ENCODE measurements at places on chromosomes 7 and 10. TPM values are rescaled to one million over a fixed set of nuclear protein-coding genes. Genes with fewer than 3 reads are reported as not detected.

DNA sequence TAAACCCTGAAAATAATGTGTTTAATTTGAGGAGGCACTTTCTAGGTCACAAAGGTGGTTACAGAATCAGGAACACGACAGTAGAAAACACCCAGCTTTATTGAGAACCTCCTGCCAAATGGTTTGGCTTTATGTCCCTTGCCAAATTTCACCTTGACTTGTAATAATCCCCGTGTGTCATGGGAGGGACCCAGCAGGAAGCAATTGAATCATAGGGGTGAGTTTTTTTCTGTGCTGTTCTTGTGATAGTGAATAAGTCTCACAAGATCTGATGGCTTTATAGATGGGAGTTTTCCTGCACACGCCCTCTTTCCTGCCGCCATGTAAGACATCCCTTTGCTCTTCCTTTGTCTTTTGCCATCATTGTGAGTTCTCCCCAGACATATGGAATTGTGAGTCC, 193.8 kb upstream of the KLF6 start:
- no peak for DNase-seq

- peak; percentile 56 for DNase-seq
Observed at GRCh38 chr7:55124989-55125875, 106.4 kb downstream of the EGFR start.

The DDIT4 gene
- total RNA-seq, result 54.2 TPM

DNA sequence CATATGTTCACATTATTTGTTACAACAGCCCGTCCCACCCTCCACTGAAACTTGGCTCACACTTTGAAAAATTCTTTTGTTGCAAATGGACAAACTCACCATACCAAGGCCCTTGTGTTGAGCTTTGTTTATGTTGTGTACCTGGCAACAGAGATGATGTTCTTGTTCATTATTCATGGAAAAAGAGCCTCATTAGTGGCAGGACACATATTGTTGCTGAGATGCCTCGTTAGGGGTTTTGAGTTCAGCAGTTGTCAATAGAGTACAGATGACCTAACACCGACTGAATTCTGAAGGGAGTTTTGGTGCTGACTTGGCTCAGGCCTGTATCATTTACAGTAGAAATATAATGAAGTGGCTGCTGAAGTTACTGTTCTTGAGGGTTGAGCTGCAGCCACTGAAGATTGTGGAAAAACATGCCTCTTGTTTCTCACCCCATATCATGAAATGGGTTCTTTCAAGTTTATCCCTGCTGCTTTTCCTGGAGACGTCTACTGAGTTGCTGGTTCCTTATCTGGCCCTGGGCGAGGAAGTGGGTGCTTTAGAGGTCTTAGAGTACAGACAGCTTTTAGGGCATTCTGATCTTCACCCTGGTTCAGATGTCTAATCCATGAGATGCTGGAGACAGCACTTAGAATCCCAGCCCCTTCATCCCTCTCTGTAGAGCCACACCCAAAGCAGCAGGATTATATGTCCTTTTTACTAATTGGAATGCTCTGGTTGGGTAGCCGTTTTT, 149.7 kb downstream of the WNT2 start:
- no peak for DNase-seq

The OR6V1 gene
- total RNA-seq, result not detected

The BMPER gene
- 2.4 TPM for total RNA-seq

DNA sequence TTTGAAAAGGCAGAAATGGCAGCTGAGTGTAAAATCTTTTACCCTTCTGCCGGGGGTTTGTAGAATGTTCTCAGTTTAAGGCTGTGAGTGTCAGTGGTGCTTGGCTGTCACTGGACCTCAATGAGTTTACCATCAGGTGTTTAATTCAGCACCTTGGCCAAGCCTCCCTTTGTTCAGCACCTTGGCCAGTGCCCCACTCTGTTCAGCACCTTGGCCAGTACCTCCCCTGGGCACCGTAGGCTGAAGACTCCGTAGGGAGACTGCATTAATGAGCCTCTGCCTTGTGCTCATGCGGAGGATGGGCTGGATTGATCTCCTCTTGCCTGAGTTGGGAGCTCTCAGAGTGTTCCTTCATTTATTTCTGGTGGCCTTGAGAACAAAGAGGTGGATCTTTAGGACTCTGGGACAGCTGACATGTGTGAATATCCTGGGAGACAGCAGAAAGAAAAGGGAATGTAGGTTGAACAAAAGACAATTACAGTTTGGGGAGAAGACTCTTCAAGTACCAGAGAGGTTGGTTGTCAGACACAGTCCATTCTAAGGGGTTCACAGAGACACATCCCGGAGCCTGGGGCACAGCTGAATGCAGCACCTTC, 1.6 kb downstream of the FAM24A start:
- DNase-seq, result peak; percentile 73

DNA sequence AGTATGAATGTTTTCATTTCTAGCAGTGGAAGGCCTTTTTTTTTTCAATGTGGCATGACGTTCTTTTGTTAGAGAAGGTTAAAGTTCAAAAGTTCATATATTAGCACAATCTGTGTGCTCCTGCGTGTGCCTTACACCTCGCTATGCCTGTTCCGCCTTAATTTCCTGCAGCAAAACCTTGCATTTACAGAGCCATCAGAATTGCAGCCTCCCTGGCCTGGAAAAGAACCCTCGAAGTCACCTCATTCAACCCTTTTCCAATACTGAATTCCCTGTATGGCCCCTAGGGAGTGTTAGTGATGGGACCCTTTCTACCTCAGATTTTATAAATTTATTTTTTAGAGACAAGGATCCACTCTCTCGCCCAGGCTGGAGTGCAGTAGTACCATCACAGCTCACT, 103.5 kb upstream of the ZNF438 start:
- peak; percentile 12 for DNase-seq

DNA sequence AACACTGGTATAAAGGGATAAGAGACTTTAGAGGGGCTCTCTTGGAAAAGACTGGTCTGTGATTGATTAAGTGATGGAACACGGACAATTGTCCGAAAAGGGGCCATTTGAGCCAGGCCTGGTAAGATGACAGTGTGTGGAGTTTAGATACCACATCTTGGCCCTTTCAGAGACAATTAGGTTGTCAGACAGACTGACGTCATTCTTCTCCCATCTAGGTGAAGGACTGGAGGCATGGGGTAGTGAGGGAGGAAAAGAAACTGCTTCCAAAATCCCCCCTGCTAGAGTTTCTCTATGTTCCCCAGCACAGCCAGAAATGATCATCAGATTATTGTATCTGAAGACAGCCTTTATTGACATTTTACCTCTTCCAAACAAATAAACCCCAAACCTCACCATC, 84.8 kb upstream of the MYO3A start:
- DNase-seq, result no peak

The TMEM270 gene
- not detected for total RNA-seq

DNA sequence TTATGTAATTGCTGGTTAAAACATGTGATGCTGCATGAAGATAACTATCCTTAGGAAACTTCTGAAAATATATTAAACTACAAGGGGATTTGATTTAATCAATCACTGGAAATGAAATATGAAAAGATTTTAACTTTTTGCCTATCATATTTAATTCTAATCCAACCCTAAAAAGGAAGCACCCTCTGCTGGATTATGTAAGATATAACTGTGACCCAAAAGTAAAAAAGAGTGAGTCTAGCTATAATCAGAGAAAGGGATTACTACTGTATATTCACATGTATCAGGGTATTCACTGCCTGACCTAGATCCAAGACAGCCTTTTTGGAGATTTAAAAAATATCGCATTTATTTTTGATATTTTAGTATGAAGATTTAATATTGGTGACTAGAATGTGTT, 295.5 kb downstream of the MDFIC start:
- no peak for DNase-seq

- DNase-seq, result no peak
Observed at GRCh38 chr10:56035489-56035888, 325.6 kb downstream of the ZWINT start.

DNA sequence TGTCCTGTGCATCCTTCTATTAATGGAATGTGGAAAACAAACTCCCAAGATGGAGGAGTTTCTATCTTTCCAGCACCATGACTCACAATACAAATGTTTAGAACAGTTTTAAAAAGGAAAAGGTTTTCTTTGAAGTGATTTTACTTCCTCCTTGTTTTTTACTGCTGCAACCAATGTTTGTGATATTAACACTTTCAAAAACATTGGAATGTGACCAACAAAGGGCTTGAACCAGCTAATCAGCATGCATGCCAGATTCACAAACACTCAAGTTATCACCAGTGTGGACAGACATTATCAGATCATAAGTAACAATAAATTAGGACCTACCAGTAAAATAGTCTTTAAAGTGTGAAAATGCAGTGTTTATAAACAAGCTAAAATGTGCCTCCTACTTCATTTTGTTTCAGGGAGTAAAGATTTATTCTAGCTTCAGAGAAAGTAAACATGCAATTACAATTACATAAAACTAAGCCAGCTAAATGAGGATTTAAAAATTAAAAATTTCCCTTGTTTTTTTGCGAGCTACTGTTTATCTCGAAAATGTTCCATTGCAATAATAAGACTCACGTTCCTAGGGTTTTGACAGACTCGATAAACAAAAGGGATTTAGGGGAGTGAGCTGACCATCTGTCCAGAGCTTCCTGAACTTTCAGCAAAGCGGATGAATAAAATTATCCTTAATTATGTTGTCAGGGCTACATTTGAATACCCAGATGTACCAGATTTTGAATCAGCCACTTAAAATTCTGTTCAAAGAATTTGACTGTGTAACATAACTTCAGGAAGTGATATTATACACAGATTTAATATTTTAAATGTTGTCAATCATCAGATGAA, 29.8 kb downstream of the CPVL start:
- no peak for DNase-seq

All from H7 (cell line).